ENCODE measurements at places on chromosomes 6 and 20.
A peak's percentile ranks its signal among the peaks of the same experiment; 100 is the strongest.

DNA sequence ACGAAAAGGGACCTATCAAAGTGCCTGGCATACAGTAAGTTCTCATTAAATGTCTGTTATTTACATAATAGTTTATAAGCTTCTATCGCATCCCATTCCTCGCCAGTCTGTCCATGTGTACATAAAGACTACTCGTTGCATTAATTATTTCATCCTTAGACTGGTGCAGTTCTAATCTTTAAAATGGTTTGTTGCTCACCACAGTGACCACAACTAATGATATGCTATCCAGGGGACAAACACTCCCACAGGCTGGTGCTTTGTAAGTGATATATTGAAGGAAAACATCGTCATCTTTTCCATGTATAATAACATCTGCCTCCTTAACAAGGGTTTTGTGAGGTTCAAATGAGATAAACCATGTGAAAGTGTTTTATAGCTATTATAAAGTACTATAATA is 39.0 kb upstream of the HBS1L start:
- no peak overlapping the region for H3K4me3 ChIP-seq
- H3K27me3 ChIP-seq, result peaks cover 36% of the 10 kb centered on the region
- no peaks in the 10 kb centered on the region for H3K4me1 ChIP-seq
- no peak for DNase-seq
- H3K27ac ChIP-seq, result no peak overlapping the region

- peak overlapping the region; percentile 91 for H3K27ac ChIP-seq
- DNase-seq, result no peak
- H3K4me1 ChIP-seq, result peaks cover 50% of the 10 kb centered on the region
- H3K36me3 ChIP-seq, result no peaks in the 10 kb centered on the region
- H3K27me3 ChIP-seq, result peaks cover 3% of the 10 kb centered on the region
These were observed 351.2 kb downstream of the CDC5L start for GRCh38 chr6:44738601-44739146.

- H3K36me3 ChIP-seq, result no peaks in the 10 kb centered on the region
- no peaks in the 10 kb centered on the region for H3K27me3 ChIP-seq
- H3K4me3 ChIP-seq, result no peak overlapping the region
- no peak for DNase-seq
These were observed 413.8 kb downstream of the PTPRT start for GRCh38 chr20:42775866-42776265.

DNA sequence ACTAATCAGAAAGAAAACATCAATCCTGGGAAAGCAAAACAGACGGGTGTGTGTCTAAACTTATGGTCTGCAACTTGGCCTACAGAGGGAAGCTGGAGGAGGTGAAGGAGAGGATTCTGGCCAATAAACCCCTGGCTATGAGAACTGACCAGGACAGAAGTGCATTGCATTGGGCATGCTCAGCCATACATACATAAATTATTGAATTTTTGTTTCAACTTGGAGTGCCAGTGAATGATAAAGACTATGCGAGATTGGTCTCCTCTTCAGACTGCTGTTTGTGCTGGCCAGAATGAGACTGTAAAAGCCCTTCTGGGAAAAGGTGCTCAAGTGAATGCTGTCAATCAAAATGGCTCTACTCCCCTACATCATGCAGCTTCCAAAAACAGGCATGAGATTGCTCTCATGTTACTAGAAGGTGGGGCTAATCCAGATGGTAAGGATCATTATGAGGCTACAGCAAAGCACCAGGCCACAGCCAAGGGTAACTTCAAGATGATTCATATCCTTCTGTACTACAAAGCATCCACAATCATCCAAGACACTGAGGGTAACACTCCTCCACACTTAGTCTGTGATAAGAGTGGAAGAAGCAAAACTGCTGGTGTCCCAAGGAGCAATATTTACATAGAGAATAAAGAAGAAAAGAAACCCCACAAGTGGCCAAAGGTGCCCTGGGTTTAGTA is 17.4 kb downstream of the ADNP start:
- H3K27me3 ChIP-seq, result no peaks in the 10 kb centered on the region
- no peak overlapping the region for H3K4me3 ChIP-seq
- no peaks in the 10 kb centered on the region for H3K36me3 ChIP-seq
- peak overlapping the region; percentile 87 for H3K27ac ChIP-seq
- H3K4me1 ChIP-seq, result peaks cover 72% of the 10 kb centered on the region
- no peak for DNase-seq

DNA sequence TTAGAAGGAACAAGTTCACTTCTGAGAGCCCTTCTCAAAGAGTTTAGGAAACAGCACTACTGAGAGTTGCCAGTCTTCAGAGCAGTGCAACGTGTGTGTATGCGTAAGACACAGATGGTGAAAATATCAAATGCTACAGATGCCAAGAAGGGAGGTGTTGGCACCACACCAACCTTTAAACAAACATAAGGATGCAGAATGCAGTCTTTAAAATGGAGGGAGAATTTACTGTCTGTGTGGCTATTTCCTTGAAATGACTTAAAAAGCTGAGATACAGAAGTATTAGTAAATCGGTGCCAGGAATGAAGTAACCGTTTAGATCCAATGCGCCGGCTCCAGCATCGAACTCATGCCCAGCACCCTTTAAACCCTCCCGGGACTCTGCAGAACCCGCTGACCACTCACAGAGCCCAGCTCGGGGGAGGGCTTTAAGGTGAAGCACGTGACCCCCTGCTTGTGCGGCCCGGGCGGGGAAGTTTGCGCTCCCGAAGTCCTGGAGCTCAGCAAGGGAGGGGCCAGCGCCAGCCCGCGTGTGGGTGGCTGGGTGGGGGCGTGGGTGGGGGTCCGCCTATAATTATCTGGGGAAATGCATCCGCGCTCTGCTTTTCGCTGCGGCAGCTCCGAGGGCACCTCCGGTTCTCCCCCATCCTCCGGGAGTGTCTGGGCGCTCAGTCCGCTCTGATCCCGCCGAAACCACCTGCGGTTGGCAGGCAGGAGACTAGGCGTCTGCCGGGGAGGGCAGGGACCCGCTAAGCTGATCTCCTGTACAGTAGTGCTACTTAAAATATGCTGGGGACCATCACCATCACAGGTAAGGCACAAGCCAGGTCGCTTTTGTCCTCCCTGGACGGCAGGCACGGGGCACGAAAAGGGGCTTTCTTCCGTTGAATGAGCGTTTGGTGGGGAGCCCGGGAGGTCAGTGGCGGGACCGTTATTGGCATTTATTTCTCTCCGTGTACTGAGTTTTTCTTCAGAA is 66.0 kb downstream of the ZBTB2 start:
- H3K27ac ChIP-seq, result peak overlapping the region; percentile 92
- no peak for DNase-seq
- H3K4me3 ChIP-seq, result peak overlapping the region; percentile 75

DNA sequence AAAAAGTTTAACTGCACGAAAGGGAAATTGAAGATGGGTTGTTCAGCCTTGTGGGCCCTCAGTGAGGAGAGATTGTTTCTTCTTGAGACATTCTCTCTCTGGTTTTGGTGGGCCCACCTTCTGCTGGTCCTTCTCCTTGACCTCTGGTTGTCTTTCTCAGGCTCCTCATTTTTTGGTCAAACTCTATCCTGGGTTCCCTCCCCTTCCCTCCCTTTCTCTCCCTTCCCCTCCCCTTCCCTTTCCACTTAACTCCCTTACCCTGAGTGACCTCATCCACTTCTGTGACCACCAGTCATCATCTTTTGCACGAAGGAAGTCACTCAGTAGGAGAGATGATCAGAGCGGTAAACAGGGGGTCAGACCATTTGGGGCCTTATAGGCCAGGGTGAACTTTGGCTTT is 71.5 kb upstream of the RALY start:
- no peak overlapping the region for H3K27ac ChIP-seq
- no peak for DNase-seq
- H3K4me1 ChIP-seq, result peaks cover 3% of the 10 kb centered on the region
- no peaks in the 10 kb centered on the region for H3K36me3 ChIP-seq

Measured in mesothelial cell of epicardium (in vitro differentiated cells).